Activated CD8-positive, alpha-beta T cell treated with anti-CD3 and anti-CD28 coated beads, Interleukin-2, amount 10 ng/mL, durations not matched to agents 7 days and 5 days (primary cell): ENCODE measurements at places on chromosomes 5 and 9. TPM values are rescaled to one million over a fixed set of nuclear protein-coding genes. Genes with fewer than 3 reads are reported as not detected.

Gene SLC26A2
- total RNA-seq: 7.6 TPM

Gene SPEF2
- total RNA-seq: 5.1 TPM

Gene FBXL7
- not detected for total RNA-seq

Gene EDIL3
- not detected for total RNA-seq

Gene INSL6
- not detected for total RNA-seq

Gene IL3
- not detected for total RNA-seq

Gene RNF183
- total RNA-seq: not detected

Gene CSF2
- total RNA-seq: 0.55 TPM

Gene RANBP6
- total RNA-seq: 20.2 TPM

Gene ADAMTS2
- not detected for total RNA-seq

Gene PCDHGB7
- total RNA-seq: not detected

Gene FOXI1
- not detected for total RNA-seq

Gene SHROOM1
- total RNA-seq: 2.9 TPM

Gene STC2
- 14.8 TPM for total RNA-seq

Gene RARS1
- total RNA-seq: 76.4 TPM

Gene HDAC3
- 91.8 TPM for total RNA-seq

Gene PCDHB5
- total RNA-seq: not detected

Gene FGF1
- not detected for total RNA-seq
